Fibroblast of skin of abdomen (primary cell): ENCODE measurements at places on chromosomes 2 and 18.

DNA sequence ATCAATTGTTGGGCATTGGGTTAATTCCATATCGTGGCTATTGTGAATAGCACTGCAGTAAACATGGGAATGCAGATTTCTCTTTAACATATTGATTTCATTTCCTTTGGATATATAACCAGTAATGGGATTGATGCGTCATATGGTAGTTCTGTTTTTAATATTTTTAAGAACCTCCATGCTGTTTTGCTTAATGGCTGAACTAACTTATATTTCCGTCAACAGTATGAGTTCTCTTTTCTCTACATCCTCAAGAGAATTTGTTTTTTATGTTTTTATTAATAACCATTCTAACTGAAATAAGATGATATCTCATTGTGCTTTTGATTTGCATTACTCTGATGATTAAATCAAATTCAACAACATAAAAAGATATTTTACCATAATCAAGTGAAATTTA lies 228.5 kb upstream of the FSIP2 start:
- DNase-seq = no peak

DNA sequence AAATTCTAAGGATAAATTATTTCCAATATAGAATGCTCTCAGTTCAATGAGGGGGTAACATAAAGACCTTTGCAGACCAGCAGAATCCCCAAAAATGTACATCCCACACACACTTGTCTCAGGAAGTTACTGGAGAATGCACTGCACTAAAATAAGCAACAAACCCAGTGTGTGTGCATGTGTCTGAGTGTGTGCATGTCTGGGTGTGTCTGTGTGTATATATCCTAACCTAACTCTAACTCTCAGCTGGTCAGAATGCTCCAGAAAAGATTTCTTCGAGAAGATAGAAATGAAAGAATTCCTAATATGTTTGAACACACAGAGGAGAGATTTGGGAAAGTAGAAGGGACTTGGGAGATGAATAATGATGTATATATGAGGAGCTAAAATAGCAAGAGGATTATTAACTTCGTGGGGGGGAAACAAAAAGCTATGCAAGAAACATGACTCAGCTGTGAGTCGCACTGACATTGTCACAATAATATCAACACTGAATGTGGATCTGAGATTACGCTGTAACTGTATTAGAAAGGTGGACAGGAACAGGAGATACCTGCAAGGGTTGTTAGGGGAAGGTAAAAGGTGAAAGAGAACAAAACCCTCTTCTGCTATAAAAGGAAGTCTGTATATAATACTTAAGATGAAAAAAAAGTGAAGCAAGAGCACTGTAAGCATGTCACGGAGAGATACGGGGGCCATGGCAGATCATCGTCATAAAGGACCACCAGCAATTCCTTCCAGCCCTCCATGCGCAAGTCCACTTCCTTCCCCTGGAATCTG lies 11.1 kb downstream of the COLEC12 start:
- peak; percentile 90 for DNase-seq

DNA sequence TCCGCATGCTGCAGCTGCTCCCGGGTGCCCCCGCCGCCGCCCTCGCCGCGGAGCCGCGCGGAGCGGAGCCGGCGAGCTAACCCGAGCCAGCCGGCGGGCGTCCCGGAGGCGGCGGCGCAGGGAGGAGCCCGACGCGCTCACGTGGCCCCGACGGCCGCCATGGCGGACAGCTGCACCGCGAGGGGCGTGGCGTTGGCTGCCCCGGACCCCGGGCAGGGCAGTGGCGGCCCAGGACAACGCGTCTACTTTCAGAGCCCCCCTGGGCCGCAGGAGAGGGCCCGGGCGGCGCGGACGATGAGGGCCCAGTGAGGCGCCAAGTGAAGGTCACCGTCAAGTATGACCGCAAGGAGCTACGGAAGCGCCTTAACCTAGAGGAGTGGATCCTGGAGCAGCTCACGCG lies 30.0 kb upstream of the CCNYL1 start:
- no peak for DNase-seq

DNA sequence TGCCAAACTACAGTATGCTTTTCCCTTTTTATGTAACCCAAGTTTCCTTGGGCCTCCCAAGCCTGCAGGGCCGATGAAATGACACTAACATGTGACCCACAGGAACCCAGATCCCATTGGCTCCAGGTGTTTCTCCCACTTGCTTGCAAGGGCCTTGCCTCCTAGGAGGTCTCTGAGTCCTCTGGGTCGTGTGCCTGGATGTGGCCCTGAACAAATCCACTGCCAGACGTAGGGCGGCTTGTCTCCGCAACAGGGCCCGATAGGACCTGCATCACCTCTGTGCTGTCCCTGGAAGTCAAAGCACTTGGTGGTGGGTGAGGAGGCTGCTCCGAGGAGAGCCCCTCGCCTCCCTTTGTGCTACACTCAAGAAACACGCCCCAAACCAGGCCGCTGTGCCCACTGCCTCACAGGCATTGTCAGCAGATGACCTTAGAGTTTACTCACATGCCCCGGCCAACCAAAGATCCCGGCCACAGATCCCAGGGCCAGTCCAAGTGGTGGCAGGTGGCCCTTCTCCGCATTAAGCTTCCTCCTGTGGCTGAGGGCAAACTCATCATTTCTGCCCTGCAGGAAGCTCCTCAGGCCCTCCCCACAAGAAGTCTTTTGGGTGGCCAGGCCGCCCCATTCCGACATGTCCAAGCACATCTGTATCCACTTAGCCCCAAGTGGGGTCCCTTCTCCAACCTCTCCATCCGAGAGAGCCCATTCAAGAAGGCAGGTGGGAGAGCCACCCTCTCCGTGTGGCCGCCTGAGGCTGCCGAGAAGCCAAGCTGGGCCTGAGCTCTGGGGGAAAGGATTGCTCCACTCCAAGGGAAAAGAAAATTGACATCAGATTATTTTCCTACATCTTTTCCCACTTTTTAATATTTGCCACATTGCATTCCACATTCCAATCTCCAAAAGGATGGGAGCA lies 76.7 kb downstream of the GFPT1 start:
- DNase-seq = no peak

DNA sequence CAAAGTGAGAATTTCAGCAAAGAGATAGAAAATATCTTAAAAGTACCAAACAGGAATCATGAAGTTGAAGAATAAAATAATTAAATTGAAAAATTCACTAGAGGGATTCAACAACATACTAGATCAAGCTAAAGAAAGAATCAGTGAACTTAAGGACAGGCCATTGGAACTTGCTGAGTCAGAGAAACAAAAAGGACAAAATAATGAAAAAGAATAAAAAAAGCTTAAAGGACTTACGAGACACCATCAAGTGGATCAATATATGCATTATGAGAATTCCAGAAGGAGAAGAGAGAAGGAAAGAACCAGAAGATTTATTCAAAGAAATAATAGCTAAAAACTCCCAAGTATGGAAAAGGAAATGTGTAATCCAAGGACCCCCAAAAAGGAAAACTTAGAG lies 158.4 kb downstream of the SLC4A10 start:
- no peak for DNase-seq

GRCh38 chr2:59463426-59463825 lies 1090.0 kb downstream of the BCL11A start:
- DNase-seq = peak; percentile 1

GRCh38 chr2:236568068-236568921 lies 1.3 kb upstream of the ACKR3 start:
- peak; percentile 35 for DNase-seq

GRCh38 chr18:58367425-58368140 lies 261.3 kb downstream of the ALPK2 start:
- no peak for DNase-seq

GRCh38 chr2:123040506-123040905 lies 984.6 kb upstream of the CNTNAP5 start:
- no peak for DNase-seq

DNA sequence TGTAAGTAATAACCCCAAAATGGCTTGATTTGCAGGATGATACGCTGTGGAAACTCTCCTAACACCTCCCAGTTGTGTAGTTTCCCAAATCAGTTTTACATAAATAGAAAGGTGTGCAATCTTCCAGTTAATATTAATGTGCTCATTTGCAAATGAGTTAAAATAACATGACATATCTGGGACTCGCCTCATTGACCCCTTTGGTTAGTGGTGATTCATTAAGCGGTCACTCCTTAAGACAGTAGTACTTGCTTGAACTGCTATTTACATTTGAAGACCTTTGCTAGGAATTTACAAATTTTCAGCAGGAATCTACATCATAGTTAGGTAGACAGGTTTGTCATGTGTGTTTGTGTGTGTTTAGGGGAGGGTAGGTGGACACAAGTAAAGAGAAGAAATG lies 1367.7 kb upstream of the CELF4 start:
- no peak for DNase-seq

- no peak for DNase-seq
Measured at GRCh38 chr2:105809723-105810122, 65.0 kb downstream of the NCK2 start.

- DNase-seq = no peak
Measured at GRCh38 chr2:153294199-153294786, 184.3 kb downstream of the RPRM start.

DNA sequence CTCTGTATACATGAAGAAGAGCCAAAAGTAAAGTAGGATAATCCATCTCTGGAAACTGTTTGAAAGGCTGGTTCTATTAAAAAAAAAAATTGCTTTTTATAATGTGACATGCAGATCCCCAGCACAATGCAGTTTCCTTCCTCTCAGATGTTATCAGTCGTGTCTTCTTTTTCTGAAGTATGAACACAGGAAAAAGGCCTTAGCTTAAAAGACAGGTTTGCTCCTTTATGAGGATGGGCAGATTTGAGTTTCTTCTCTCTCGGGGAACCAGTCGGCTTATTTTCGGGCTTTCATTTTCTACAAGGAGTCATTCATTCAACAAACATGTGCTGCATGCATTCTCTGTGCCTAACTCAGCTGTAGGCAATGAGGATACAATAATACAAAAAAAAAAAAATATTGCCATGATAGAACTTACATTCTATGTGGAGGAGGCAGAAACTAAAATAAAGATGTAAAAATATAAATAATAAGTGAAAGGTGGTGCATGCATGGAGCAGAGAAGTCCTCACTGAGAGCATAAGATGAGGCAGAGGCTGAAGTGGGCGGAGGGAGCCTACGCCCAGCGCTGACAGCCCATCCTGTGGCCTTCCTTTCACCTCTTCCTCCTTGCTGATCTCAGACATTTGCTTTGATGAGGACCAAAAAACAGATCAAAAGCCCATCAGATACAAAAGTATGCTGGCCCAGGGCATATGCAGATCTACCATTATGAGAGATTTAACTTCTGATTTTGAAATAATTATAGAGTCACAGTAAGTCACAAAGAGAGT lies at the start of gene CD226:
TSS of gene CD226 (minus strand) at position 513 of the 773 bp plus-strand sequence. CDS start at position 46, 467 bp downstream.
- DNase-seq = no peak

GRCh38 chr18:77081390-77081778 lies 51.2 kb downstream of the MBP start:
- peak; percentile 95 for DNase-seq

GRCh38 chr18:3983351-3983969 lies 471.6 kb downstream of the DLGAP1 start:
- DNase-seq = peak; percentile 88

DNA sequence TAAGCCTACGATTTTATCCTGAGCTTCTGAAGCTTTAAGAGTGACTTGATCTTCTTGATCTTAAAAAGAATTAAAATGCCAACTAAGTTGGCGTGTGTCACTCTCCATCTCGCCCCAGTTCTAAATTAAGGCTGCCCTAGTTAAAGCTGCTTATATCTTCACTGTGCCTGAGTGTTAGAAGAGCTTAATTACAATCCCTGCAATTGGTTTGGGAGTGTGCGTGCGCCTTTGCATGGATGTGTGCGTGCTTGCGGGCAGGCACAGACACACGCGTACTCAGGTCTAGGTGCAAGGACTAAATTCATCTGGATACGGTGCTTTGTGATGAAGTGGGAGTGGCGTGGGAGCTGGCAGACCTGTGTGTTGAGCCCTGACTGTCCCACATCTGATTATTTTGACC lies 201.5 kb downstream of the FAM210A start:
- DNase-seq = no peak

- no peak for DNase-seq
Measured at GRCh38 chr18:1302861-1303260, 398.2 kb downstream of the ADCYAP1 start.

DNA sequence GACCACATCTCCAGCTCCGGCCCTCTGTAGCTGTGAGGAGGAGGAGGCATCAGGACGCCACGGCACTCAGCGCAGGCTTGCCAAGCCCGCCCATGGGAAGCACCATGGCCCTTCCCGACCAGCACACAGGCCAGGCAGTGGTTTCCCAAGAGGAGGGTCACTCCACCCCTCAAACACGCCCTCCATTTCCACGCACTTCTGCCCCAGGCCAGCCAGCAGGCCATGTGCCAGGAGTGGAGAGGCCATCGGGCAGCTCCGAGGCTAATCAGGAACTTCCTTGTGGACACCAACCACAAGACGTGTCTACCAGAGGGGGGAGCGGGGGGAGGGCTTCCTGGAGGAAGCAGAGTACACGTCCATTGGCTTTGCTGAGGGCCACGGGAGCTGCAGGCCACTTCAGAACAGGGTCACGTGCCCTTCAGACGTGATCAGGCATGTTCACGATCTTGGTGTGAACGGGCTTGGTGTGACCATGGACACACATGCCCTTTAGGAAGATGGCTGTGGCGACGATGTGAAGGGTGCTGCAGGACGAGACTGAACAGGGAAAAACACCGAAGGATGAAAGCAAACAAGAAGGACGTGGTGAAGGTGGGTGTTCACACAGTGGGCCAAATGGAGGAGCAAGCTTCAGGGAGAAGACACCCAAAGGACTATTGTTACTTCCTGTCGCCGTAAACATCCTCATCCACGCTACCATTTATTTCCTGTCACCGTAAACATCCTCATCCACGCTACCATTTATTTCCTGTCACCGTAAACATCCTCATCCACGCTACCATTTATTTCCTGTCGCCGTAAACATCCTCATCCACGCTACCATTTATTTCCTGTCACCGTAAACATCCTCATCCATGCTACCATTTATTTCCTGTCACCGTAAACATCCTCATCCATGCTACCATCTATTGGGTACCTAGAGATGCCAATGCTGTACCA lies 6.5 kb upstream of the MTERF4 start:
- no peak for DNase-seq

- DNase-seq = no peak
Measured at GRCh38 chr18:41828137-41828536, 126.9 kb upstream of the PIK3C3 start.

GRCh38 chr2:238928520-238929241 lies 80.8 kb downstream of the TWIST2 start:
- DNase-seq = no peak

DNA sequence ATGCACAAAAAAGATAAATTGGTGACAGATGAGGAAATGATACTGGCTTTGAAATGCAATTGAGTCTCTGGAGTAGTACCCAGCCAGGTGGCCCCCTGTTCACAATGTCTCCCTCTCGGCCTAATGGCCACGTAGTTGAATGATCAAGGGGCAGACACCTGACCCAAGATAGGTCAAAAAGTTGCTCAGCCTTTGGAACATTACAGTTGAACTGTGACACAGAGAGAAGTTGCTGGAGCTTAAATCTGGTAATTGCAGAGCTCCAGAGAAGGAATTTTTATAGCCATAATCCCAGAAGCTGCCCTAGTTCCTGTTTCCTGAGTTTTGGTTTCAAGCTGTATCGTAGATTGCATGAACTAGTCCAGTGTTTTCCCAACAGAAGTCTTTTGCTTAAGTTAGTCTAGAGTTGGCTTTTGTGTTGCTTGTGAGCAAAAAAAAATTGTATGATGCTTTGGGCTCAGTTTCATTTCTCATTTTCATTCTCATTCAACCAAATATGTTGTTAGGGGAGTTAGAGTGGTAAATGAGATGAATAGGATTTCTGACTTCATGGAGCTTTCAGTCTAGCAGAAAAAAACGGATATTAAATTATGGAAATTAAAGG lies 117.9 kb downstream of the CSRNP3 start:
- DNase-seq = no peak

GRCh38 chr18:78268226-78268988 lies 711.2 kb upstream of the SALL3 start:
- DNase-seq = no peak
